GM12865 (cell line): ENCODE measurements at places on chromosomes 6 and 20.

- DNase-seq, result no peak
These were observed 121.9 kb downstream of the CFAP61 start for GRCh38 chr20:20174089-20174835.

DNA sequence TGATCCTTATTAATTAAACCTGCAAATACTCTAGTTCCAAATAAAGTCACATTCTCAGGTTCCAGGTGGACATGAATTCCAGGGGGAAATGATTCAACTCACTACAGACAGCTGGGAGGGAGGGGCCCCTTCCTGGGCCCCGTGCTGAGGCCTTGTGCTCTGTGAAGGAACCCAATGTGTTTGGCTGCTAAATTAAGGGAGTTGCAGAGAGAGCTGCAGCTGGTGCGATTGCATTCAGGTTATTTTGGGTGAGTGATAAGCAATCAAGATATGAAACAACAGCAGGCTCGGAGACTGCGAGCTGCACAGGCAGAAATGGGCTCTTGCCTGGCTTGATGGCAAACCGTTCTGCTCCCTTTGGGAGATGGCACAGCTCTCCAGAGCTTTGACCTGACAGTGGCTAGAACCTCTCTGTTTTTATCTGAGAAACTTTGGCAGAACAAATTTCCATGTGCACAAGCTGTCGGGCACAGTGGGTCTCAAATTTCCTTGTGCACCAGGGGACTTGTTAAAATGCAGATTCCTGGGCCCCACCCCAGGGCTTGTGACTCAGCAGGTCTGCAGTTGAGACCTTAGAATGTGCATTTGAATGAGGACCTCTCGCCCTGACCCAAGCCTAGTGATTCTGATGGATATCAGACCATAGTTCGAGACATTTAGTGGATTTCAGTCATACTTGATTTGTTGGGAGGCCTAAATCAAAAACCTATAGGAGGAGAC is 9.8 kb downstream of the MAPK13 start:
- no peak for DNase-seq

DNA sequence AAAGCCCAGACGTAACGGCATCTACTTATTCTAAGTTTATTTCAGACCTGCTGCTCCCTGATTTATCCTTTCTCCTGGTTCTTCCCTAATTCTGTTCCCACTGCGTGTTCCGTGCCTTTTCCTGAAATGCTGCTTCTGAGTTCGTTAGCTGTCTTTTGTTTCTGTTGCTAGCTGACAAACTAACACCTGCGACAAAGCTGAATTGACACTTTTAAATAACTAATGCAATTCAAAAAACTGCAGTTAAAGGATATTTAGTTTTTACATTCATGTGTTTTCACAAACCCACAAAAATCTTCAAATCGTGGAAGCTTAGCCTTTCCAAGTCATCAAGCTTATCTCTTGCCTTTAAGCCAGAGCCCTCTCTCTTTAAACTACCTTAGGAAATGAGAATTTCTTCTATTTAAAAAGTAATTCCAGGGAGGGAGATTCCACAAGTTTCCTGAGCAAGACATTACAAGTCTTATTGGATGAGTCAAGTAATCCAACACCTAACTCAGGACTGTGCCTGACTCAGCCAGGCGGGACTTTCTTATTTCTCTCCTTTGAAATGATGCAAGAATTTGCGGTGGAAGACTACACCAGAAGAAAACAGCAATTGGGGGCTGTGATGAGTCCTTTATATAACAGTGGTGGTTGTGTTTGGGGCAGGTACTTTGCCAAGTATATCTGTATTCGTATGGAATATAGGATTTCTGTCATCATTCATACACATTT is 6.3 kb downstream of the ADTRP start:
- no peak for DNase-seq

GRCh38 chr6:168641446-168641845 is 200.5 kb downstream of the SMOC2 start:
- DNase-seq, result no peak

DNA sequence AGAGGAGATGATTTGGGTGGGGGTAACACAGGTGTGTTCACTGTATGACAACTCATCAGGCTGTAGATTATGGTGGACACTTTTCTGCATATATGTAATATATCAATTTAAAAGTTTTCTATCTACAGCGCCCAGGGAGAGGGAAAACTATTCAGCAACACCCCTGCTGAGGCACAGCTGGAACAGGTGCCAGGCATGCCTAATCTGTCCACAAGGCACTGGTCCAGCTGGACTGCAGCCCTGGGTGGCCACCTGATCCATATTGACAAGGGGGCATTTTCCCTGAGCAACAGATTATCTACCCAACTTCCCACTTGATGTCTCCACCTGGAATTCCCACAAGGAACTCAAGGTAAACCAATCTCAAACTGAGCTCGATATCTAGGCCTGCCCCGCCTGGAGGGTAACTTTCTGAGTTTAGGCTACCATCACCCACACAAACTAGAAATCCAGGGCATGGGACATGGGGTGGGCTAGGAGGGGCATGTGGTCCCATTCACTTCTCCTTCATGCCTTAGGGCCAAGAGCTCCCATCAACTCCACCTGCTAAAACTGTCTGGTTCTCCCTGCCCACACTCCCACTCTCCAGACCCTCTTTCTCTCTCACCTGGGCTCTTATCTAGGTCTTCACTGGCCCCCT is 4.6 kb downstream of the SLC22A16 start:
- no peak for DNase-seq

DNA sequence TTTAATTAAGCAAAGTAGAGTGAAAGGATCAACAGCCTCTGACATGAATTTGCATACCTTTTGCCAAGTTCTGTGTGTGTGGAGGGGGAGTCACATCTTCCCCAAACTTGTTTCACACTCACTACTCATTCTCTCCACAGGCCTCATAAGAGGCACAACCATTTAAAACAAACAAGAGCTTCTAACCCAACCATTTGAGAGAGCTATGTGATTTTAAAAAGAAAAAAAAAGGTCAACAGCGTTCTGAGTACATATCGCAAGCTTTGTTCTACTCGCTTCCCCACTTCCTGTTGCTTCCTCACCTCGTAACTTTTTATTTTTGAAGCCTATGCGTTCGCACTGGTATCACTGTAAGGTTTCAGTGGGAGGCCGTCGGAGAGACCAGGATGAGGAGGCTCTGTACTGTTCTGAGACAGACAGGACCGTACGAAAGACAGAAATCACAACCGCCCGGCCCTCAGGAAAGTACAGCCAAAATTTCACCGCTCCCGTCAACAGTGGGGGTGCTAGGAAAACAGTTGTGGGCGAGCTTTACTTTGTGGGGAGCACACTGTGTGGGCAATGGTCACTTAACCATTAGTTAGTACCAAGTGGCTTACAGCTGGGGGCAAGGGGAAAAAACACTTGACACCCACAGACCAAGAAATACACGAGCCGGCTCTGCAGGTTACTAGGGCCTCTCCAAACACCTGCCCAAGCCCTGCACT is 61.3 kb downstream of the TRERF1 start:
- peak; percentile 77 for DNase-seq

GRCh38 chr20:33811776-33812151 is 616 bp downstream of the CHMP4B start:
- peak; percentile 41 for DNase-seq
